ENCODE measurements at places on chromosomes 5 and 9.
A peak's percentile ranks its signal among the peaks of the same experiment; 100 is the strongest.

DNA sequence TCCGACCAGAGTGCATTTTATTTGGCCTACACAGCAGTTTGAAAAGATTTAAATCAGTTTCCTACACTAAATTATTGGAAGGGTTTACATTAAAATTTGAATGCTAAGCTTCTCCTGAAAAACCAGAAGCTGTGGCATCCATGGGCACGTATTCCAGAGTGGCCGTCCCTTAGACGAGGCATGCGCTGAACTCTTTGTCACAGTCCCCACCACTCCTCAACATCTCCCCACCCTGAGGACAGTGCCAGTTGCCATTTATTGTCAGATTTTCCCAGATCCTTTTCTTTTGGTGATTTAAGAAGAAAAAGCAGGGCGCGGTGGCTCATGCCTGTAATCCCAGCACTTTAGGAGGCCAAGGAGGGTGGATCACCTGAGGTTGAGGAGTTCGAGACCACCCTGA lies 39.9 kb upstream of the UNC5A start:
- H3K27me3 ChIP-seq = peaks cover 11% of the 10 kb centered on the region
- H3K4me3 ChIP-seq = no peak overlapping the region
- H3K4me1 ChIP-seq = no peaks in the 10 kb centered on the region
- no peaks in the 10 kb centered on the region for H3K36me3 ChIP-seq
- no peak for DNase-seq
- no peak overlapping the region for H3K27ac ChIP-seq

DNA sequence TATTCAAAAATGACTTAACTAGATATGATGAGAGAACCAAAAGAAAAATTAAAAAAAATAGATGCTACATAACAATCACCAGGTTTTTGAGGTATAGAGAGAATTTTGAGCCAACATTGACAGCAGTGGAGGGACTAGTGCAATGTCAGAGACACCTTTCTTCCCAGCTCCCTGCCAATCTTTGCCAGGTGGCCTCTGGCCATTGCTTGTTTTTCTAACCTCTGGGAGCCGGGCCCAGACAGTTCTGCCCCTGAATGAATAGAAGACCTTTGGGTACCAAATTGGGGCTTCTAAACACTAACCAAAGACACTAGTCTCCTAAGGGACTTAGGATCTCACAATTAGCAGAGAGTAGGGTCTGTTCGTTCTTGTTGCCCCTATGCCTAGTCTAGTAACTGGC lies 33.4 kb downstream of the FOXD1 start:
- H3K27ac ChIP-seq = no peak overlapping the region
- no peak overlapping the region for H3K4me3 ChIP-seq
- H3K36me3 ChIP-seq = no peaks in the 10 kb centered on the region
- H3K27me3 ChIP-seq = peaks cover 28% of the 10 kb centered on the region

DNA sequence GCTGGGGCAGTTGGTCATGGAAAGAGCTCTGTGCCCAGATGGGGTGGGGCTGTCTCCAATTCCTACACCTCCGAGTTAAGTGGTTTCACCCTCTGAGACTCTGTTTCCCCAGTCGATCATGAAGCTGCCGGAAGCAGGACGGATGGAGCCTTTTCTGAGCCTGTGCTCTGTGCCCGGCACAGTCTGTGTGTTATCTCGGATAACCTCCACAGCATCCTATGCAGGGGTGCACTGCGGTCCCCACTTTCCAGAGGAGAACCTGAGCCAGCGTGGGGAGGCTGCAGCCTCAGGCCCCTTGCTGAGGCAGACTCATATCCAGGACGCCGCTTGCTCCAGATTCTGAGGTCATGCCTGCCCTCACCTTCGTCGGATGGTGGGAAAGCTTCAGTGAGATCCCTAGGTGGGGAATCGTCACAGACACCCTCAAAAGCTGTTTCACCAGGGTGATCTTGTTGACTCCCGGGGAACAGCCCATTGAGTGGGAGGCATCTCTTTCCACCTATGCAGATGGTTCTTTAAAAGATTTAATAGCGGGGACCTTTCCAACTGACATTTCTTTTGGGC lies 6.9 kb upstream of the COL5A1 start:
- no peak overlapping the region for H3K4me3 ChIP-seq
- no peak for DNase-seq

DNA sequence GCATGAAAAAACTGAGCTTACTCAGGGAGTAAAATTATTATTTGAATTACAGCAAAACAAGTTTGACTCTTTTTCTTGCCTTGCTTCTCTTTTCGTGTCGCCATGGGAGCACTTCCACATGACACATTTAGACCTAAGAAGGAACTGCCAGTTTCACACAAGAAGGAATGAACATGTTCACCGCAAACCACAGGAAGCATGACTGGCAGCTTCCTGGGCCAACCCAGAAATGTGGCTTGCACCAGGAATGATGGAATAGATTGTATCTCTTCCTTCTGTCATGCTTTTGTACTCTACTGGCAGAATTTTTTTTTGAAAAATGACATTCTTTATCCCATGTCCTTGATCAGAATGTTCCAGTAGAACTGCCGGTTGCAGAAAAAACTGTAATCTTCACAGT lies 32.9 kb upstream of the MAN2A1 start:
- no peaks in the 10 kb centered on the region for H3K27me3 ChIP-seq
- no peak overlapping the region for H3K4me3 ChIP-seq
- DNase-seq = peak; percentile 16
- H3K36me3 ChIP-seq = no peaks in the 10 kb centered on the region

DNA sequence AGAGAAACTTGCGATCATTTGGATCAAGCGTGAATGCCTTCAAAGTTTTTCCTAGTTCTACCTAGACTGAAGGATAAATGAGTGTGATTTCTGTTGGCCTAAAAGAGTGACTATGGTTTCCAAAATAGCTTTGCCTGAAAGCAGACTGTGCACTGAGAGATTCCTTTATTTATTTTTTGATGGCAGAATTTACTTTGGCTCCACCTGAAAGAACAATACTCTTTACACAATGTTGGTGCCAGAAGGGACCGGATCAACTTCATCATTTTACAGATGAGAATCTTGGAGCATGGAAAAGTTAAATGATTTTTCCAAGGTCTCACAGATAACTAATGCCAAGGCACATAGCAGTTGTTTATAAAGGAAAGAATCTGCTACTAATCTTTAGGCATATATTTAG lies 199.6 kb downstream of the KCTD16 start:
- no peak overlapping the region for H3K27ac ChIP-seq
- no peaks in the 10 kb centered on the region for H3K27me3 ChIP-seq
- H3K36me3 ChIP-seq = no peaks in the 10 kb centered on the region
- DNase-seq = no peak
- no peaks in the 10 kb centered on the region for H3K4me1 ChIP-seq

DNA sequence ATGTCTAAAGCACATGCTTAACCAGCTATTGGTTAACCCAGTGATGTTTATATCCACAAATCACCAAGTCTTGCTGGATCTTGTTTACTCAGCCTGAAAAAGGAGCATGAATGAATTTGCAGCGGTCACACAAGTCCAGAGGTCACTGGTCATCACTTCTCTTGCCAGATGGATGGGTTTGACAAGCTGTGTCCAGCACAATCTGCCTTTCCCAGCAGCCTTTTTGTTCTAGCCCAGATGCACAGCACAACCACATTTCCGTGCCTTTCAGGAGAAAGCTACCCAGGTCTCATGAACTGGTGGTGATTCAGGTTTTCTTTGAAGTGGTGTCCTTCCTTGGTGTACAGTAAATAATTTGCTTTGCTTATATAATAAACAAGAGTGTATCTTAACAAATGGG lies 32.1 kb downstream of the TMEM252 start:
- no peaks in the 10 kb centered on the region for H3K27me3 ChIP-seq
- H3K36me3 ChIP-seq = no peaks in the 10 kb centered on the region
- no peak for DNase-seq
- no peak overlapping the region for H3K4me3 ChIP-seq
- no peaks in the 10 kb centered on the region for H3K4me1 ChIP-seq
- no peak overlapping the region for H3K27ac ChIP-seq

GRCh38 chr5:141806626-141807025 lies 71.6 kb downstream of the PCDH1 start:
- DNase-seq = no peak
- H3K36me3 ChIP-seq = no peaks in the 10 kb centered on the region
- no peaks in the 10 kb centered on the region for H3K4me1 ChIP-seq
- no peak overlapping the region for H3K27ac ChIP-seq
- H3K4me3 ChIP-seq = no peak overlapping the region

Data from natural killer cell (primary cell).